ENCODE measurements at places on chromosomes 5 and 9.

GRCh38 chr5:176906126-176906525 lies 7.0 kb upstream of the HK3 start:
- no peak for DNase-seq
- peaks cover 67% of the 10 kb centered on the region for H3K36me3 ChIP-seq
- H3K4me1 ChIP-seq, result no peaks in the 10 kb centered on the region
- no peak overlapping the region for H3K4me3 ChIP-seq
- H3K27me3 ChIP-seq, result no peaks in the 10 kb centered on the region

DNA sequence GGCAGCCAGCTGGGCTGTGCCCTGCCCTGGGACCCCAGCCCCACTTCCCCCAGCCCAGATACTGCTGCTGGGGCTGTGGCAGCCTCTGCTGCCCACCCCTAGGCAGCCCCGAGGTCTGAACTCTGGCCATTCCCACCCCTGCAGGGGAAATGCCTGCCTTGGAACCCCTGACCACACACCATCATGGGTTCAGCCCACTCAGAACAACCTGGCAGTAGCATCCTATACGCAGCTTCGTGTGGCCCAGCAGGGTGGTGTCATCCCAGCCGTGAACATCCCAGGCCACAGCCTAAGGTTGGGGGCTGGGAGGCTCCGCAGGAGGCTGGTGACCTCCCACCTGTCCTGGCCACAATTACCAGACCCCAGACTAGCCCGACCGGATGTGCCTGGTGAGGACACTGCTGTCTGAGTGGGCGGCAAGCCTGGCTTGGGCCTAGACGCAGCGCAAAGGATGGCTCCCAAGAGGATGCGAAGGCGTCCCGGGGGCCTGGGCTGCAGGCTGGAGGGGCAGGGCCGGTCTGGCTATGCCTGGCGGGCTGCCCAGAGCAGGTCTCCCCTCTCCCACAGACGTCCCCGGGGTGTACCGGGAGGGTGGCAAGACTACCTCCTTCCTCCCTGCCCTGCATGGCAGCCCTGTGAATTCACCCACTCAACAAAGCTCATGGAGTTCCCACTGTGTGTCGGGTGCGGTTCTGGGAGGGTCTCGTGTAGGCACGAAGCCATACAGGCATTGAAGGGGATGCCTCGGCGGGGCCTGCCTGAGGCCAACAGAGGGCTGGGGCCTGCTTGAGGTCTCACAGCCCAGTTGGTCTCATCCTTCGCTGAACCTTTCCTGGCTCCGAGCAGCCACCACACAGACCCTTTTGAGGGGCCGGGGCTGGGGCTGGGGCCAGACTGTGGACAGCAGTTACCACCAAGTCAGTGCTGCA lies 1.5 kb upstream of the SLC34A3 start:
- H3K27ac ChIP-seq, result no peak overlapping the region
- peaks cover 35% of the 10 kb centered on the region for H3K27me3 ChIP-seq
- no peak overlapping the region for H3K4me3 ChIP-seq
- H3K36me3 ChIP-seq, result no peaks in the 10 kb centered on the region
- H3K4me1 ChIP-seq, result peaks cover 4% of the 10 kb centered on the region
- DNase-seq, result no peak

DNA sequence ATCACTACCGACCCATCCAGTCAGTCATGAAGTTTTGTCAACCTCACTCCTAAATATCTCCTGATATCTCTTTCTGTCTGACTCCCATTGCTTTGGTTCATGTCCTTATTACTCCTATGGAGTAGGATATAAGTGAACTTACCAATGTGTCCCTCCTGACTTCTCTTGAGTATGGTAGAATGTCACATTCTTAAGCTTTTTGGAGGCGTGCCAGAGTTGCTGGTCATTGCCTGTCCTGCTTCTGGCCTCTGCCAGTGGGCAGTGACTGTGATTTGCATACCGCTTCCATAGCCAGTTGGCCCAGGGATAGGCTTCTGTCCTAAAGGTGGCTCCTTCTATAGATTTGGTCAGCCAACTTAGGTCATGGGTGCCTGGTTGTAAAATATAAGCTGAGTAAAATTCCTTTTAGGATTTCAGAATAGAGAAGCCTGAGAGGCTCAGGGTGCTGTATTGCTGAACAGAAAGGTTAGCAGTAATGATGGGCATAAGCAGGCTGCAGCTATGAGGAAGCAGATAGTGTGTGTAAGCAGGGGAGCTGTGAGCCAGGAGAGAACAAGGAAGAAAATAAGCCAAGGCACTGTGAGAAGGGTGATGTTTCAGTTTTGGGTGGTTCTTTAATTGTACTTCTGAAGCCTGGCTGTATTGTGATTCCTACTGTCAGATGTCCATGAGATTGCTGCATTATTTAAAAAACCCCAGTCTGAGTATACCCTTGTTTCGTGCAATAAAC lies 16.1 kb upstream of the MARCHF3 start:
- no peaks in the 10 kb centered on the region for H3K27me3 ChIP-seq
- no peak for DNase-seq
- no peaks in the 10 kb centered on the region for H3K36me3 ChIP-seq
- H3K4me1 ChIP-seq, result peaks cover 6% of the 10 kb centered on the region
- H3K27ac ChIP-seq, result no peak overlapping the region

DNA sequence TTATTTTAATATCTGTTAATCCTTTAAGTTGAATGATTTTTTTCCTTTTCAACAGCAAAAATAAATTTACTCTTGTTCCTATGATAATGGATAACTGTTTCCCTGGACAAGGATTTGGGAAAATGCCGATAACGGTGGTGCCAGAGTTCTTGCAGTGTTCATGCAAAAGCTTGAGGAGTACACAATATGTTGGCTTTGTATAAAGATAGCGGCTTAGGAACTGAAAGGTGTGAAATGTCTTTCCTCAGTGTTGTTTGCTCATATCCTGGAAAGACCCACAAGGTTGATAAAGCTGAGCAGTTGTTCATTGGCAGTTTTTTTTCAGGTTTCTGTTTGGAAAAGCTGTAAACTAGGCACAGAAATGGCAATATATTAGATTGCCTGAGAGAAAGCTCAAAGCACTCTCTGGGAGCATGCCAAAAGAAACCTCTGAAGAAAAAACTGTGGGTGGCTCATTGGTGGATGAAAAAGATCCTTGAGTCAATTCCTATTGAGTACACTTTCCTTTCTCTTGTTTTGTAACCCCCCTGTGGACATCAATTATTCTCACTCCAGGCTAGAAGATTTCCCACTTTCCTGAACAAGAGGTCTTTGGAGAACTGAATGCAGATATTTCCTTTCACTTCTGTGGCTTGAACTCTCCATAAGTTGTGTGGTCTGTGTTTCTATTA lies 117.2 kb upstream of the RGMB start:
- no peak overlapping the region for H3K4me3 ChIP-seq
- no peak for DNase-seq
- H3K27me3 ChIP-seq, result no peaks in the 10 kb centered on the region

GRCh38 chr5:134439210-134439654 lies 27.6 kb upstream of the CDKN2AIPNL start:
- no peaks in the 10 kb centered on the region for H3K27me3 ChIP-seq
- DNase-seq, result peak; percentile 91
- H3K27ac ChIP-seq, result peak overlapping the region; percentile 85
- H3K4me1 ChIP-seq, result peaks cover 31% of the 10 kb centered on the region

- no peaks in the 10 kb centered on the region for H3K36me3 ChIP-seq
- peak; percentile 74 for DNase-seq
- H3K27ac ChIP-seq, result peak overlapping the region; percentile 52
Observed at GRCh38 chr9:124291801-124292396, 34.1 kb downstream of the NEK6 start.

- no peak for DNase-seq
- H3K27ac ChIP-seq, result no peak overlapping the region
- H3K4me3 ChIP-seq, result no peak overlapping the region
- H3K27me3 ChIP-seq, result no peaks in the 10 kb centered on the region
Observed at GRCh38 chr9:75739884-75740611, 150.4 kb upstream of the PCSK5 start.

DNA sequence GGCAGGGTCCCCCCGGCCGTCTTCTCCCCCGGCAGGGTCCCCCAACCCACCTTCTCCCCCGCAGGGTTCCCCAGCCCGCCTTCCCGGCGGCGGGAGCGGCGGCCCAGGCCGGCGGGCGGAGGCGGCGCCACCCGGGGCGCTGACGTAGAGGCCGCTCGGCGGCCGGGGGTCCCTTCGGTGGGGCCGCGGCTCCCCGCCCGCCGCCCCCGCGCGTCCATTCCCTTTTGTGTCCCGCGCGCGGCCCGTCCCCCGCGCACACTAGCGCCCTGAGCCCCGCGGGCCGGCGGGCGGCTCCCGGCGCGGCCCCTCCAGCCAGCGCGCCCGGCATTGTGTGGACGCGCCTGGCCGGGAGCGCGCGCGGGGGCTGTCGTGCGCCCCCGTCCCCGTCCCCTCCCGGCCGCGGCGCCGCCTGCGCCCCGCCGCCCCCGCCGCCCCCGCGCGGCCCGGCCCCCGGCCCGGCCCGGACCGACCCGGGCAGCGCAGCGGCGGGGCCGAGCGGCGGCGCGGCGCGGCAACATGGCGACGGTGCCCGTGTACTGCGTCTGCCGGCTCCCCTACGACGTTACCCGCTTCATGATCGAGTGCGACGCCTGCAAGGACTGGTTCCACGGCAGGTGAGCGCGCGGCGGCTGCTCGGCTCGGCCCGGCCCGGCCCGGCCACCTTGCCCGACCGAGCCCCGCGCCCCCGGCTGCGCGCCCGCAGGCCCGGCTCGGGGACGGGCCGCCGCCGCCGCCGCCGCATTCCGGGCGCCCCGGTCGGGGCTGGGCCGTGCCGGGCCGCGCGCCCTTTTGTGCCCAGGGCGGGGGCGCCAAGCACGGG lies at the start of gene PHF2:
Gene PHF2 (plus strand): TSS at position 327 of the 820 bp plus-strand sequence. CDS start 190 bp downstream, at position 517.
- peak within 1 kb of the TSS; percentile 93 for H3K4me3 ChIP-seq
- H3K36me3 ChIP-seq, result no peaks in the 10 kb centered on the region
- peaks cover 48% of the 10 kb centered on the region for H3K4me1 ChIP-seq
- DNase-seq, result no peak
- H3K27me3 ChIP-seq, result no peaks in the 10 kb centered on the region

GRCh38 chr5:168171901-168172759 lies 119.3 kb upstream of the WWC1 start:
- H3K27me3 ChIP-seq, result no peaks in the 10 kb centered on the region
- no peaks in the 10 kb centered on the region for H3K36me3 ChIP-seq
- no peak for DNase-seq
- H3K4me1 ChIP-seq, result peaks cover 14% of the 10 kb centered on the region
- no peak overlapping the region for H3K4me3 ChIP-seq

DNA sequence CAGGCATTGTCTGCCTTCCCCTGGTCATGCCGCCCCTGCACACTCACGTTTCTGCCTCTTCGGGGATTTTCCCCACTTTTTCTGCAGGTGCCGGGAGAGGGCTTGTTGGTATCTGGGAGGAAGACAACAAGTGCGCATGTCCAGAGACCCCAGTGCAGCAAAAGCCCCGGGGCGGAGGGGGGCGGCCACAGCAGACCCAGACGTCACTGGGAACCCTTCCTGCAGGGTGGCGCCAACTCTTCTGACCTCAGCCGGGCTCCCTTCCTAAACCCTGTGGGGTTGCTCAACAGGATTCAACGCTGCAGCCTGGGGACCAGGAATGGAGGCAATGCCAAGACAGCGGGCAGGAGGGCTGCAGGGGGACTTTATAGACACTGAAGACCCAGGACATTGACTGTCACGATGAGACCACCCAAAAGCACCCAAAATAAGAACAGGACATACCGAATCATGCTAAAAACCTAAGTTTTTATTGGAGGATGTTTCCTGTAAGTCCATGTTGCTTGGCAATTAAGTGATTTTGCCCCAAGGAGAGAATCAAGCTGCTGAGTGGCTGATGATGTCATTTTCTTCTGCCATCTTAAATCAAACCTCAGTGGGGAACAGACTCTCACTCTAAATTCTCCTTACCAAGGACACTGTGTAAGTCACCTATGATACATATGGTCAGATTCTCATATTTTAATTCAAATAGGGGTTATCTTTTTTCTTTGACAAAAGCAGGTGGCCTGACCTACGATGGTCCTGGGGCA lies 62.9 kb upstream of the SIMC1 start:
- no peak overlapping the region for H3K27ac ChIP-seq
- DNase-seq, result no peak
- H3K27me3 ChIP-seq, result peaks cover 64% of the 10 kb centered on the region
- H3K4me3 ChIP-seq, result no peak overlapping the region

GRCh38 chr9:134631881-134632280 lies 9.7 kb upstream of the COL5A1 start:
- H3K27me3 ChIP-seq, result no peaks in the 10 kb centered on the region
- no peak for DNase-seq
- no peaks in the 10 kb centered on the region for H3K36me3 ChIP-seq
- H3K27ac ChIP-seq, result no peak overlapping the region

DNA sequence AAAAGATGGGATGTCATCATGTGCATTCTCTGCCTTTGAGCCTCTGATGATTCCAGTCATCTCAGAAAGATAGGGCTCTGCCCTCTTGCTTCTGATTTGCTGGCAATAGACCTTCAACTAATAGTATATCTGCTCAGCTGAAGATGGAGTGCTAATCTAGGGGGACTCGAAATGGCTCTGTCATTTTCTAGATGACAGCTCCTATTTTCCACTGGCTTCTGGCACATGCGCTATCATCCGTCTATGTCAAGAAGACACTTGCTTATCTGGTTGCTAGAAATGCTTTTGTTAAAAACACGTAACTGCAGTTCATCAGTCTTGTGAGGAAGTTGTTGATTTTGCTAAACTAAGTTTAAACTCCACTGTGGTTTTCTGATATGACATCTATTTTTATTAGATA lies 265.5 kb upstream of the ZNF608 start:
- no peak overlapping the region for H3K27ac ChIP-seq
- no peaks in the 10 kb centered on the region for H3K27me3 ChIP-seq
- H3K4me3 ChIP-seq, result no peak overlapping the region
- H3K4me1 ChIP-seq, result no peaks in the 10 kb centered on the region
- no peak for DNase-seq

- peaks cover 9% of the 10 kb centered on the region for H3K4me1 ChIP-seq
- DNase-seq, result no peak
- no peaks in the 10 kb centered on the region for H3K36me3 ChIP-seq
- no peaks in the 10 kb centered on the region for H3K27me3 ChIP-seq
Observed at GRCh38 chr5:41519801-41520200, 9.4 kb upstream of the PLCXD3 start.

- no peaks in the 10 kb centered on the region for H3K36me3 ChIP-seq
- H3K27me3 ChIP-seq, result peaks cover 16% of the 10 kb centered on the region
- peaks cover 6% of the 10 kb centered on the region for H3K4me1 ChIP-seq
- H3K4me3 ChIP-seq, result no peak overlapping the region
- no peak for DNase-seq
- no peak overlapping the region for H3K27ac ChIP-seq
Observed at GRCh38 chr5:376799-377325, 55.3 kb downstream of the AHRR start.

DNA sequence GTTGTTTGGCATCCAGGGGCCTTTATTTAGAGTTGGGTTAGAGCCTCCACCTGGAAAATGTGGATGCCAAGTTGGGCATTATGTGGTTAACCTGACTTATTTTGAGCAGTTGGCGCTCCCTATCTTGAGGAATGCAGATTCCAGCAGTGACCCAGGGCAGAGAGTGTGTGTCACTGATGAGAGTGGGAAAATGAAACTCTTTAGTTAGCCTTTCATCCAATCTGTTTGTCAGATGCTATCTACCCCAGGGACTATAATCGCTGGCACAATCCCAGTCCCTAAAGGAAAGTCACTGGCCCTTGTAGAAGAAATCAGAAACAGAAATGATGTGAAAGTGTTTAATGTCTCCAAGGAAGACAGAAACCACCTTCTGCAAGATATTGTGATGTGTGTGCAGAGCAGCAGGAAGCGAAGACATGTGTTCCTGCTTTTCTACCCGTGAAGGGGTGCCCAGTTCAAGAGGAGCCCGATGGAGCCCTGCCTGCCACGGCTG lies 10.2 kb upstream of the STING1 start:
- no peaks in the 10 kb centered on the region for H3K27me3 ChIP-seq
- no peak overlapping the region for H3K27ac ChIP-seq
- H3K4me1 ChIP-seq, result peaks cover 16% of the 10 kb centered on the region
- H3K4me3 ChIP-seq, result no peak overlapping the region
- DNase-seq, result peak; percentile 37

GRCh38 chr9:134800791-134801339 lies 79.7 kb upstream of the FCN2 start:
- peak; percentile 50 for DNase-seq
- H3K27me3 ChIP-seq, result no peaks in the 10 kb centered on the region
- H3K4me1 ChIP-seq, result no peaks in the 10 kb centered on the region
- peaks cover 9% of the 10 kb centered on the region for H3K36me3 ChIP-seq
- no peak overlapping the region for H3K4me3 ChIP-seq
